Kidney epithelial cell (primary cell): ENCODE measurements at places on chromosomes 6 and 20.

- DNase-seq, result no peak
Observed at GRCh38 chr20:20225325-20226043, 142.4 kb upstream of the INSM1 start.

GRCh38 chr20:46755483-46756413 is 46.3 kb downstream of the SLC2A10 start:
- no peak for DNase-seq

DNA sequence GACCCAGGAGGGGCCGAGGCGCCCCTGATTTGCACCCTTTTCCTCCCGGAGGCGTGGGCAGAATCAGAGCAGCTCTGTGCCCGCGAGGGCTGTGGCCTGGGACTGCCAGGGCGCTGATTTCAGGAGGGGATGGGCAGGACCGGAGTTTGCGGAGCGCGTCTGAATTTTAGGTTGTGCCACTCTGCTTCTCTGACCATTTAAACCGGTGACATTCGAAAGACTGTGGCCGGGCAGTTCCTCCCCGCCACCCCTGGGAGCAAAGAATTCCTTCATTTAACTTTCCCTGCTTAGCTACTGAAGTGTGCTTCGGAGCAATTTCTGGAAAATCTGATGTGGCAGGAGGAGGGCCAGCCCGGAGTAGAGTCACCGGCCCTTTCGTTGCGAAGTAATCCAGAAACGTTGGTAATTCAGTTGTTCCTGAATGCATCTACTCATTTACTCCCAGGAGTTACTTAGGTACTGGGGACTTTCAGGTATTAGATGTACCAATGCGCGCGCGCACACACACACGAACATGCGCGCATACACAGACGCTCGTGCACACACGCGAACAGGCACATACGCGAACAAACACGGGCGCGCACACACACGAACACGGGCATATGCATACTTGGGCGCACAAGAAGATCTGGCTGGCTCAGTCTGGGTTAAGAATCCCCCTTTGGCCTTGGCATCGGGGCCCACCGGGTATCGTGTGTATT is 568 bp downstream of the CCDC170 start:
- DNase-seq, result no peak

DNA sequence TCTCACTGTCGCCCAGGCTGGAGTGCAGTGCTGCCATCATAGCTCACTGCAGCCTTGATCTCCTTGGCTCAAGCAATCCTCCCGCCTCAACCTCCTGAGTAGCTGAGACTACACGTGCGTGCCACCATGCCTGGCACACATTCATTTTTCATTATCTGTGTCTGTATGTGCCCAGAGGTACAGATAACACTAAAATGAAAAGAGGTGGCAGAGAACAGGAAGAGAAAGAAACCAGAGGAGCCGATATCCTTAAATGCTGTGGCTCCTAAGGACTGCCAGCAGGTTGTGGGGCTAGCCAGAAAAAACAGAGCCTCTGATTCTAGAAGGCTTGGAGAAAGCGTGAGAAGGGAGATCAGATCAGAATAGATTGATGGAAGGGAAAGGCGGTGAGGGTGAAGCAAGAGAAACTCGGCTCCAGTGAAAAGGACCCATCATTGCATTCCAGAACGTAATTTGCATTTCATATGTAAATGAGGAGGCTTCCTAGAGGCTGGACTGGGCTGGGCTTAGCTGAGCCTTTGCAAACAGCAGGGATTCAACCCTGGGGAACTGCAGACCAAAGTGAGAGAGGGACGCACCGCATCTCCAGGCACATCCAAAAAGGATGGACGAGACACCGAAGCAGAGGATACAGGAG is 64.2 kb downstream of the GCNT2 start:
- DNase-seq, result no peak

DNA sequence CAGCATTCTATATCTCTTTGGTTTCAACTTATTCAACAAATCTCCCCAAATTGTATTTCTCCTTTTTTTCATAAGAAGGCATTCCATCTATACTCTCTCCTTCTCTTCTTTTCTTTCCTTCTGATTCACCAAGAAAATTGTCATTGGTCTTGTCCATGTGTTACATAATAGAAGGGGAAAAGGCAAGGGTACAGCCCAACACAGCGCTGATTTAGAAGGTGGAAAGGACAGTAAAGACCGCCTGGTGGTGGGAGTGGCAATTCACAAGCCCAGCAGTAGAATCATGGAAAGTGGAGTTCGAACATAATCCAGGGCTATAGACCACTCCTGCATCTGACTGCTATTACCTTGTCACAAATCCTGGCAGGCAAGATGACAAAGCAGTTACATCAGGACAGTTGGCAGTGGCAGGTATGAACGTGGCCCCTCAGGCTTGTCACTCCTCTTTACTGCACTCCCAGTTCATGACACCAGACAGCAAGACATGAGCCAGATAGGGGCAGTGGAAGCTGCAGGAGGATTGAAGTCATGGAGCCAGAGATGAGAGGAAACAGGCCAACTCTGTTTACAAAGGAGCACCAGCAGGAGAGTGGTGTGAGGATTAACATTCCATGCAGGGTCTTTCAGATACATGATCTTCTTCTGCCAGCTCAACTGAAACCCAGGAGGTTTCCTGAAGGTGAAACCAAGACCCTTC is 2.1 kb upstream of the TNFAIP3 start:
- no peak for DNase-seq
